ENCODE measurements at places on chromosomes 1 and 21.

DNA sequence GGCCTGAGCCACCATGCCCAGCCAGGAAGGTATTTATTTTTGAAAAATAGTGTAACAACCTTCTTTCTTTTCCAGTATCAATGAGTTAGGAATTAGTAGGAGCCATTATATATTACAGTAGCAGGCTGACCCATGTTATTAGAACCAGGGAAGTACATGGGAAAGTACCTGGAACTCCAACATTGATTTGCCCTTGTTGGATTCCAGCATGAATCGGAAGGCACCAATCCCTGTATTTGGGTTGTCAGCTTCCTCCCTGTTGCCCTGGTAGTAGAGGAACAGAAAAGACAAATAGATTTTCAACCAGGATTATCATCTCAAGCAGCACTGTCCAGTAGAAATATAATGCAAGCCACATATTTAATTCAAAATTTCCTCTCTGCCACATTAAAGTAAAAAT, 10.2 kb upstream of the RBM8A start:
- no peak for DNase-seq

- DNase-seq: no peak
These were observed 732 bp downstream of the ABCG1 start for GRCh38 chr21:42219606-42220137.

GRCh38 chr1:194184974-194185373, 998.6 kb upstream of the B3GALT2 start:
- no peak for DNase-seq

DNA sequence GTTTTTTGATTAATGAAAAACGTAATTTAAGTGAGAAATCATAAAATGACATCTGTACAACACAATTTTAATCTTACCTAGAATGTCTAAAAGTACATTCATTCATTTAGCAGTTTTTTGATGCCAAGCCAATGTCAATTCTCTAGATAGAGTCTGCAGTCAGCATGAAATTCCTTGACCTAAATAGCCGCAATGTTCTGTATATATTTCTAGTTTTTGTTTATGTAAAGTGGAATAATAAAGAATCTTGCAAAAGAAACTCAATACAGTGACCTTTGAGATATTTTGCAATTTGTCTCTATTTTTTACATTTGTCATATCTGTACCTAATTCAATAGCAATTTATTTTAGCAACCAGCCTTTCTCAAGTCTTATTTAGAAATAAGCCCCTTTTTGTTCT, 176.0 kb downstream of the ATP6V1G3 start:
- DNase-seq: no peak

GRCh38 chr21:45698493-45699184, 55.1 kb downstream of the PCBP3 start:
- no peak for DNase-seq

- DNase-seq: no peak
These were observed 7.8 kb downstream of the NRDC start for GRCh38 chr1:51870603-51871350.

DNA sequence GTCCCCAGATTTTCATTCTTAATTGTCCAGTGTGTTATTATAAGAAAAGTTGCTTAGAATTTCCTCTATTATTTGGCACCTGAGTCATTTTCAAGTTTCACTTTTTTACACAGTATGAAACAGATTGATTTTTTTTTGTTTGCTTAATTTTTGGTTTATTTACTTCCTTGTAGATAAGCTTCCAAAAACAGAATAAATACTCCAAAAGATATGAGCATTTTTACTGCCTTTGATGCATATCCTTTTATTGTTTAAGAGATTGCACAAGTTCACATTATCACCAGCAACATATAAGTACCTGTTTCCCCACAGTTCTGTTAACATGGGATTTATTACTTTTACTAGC, 36.3 kb upstream of the AHCYL1 start:
- no peak for DNase-seq

GRCh38 chr1:234889643-234890042, 239.0 kb downstream of the TOMM20 start:
- DNase-seq: no peak

All from hematopoietic multipotent progenitor cell treated with erythropoietin and hydrocortisone succinate and interleukin-3 and kit ligand, for 8 days (in vitro differentiated cells).